ENCODE measurements at places on chromosomes 16 and 17.

- peak; percentile 42 for DNase-seq
Measured at GRCh38 chr17:49358641-49359247, 3.3 kb downstream of the ZNF652 start.

GRCh38 chr16:47581114-47581513, 120.0 kb downstream of the PHKB start:
- no peak for DNase-seq

DNA sequence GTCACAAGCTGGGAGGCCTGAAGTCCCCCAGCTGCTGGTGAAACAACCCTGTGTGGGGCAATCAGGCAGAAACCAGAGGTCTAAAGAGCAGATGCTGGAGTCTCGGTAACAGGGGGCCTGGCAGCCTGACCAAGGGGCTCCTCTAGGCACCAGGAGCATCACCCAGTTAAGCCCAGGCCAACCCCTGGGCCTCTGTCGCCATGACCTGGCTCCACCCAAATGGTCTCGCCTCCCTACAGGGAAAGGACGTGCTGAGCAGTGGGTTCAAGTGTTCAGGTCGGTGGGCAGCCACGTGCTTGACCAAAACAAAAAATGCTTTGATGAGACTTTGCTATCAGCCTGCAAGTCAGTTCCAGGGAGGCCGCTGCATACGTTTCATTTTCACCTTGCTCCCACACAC, 240.3 kb downstream of the ZNF423 start:
- no peak for DNase-seq

DNA sequence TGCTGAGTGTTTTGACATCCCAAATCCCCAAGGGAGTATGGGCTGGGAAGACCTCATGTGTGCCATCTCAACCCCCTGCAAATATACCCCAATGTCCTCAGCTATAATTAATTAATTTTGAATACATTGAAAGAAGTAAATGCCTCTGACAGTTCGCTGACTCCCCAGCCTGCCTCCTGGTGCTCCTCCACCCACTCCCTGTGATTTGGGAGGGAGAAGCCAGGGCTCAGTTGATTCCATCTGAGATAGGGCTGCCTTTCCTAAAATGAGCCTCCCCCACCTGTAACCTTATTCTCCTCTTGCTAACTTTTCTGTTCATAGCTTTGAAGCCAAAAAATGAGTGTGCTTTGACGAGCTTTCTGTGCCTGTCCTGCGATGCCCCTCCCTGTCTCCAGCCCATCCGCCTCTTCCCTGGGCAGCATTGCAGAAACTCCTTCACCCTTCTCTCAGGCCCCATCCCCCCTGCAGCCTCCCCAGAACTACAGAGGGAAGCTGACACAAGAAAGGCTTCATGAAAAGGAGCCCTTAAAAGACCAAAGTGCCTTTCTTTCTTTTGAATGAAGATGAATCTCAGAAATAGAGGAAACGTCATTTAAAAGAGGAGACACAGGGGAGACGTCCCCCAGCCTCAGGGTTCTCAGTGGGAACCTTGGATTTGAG, 70.3 kb downstream of the HLF start:
- no peak for DNase-seq

GRCh38 chr17:79323566-79323965, 248.9 kb downstream of the ENGASE start:
- DNase-seq, result no peak

DNA sequence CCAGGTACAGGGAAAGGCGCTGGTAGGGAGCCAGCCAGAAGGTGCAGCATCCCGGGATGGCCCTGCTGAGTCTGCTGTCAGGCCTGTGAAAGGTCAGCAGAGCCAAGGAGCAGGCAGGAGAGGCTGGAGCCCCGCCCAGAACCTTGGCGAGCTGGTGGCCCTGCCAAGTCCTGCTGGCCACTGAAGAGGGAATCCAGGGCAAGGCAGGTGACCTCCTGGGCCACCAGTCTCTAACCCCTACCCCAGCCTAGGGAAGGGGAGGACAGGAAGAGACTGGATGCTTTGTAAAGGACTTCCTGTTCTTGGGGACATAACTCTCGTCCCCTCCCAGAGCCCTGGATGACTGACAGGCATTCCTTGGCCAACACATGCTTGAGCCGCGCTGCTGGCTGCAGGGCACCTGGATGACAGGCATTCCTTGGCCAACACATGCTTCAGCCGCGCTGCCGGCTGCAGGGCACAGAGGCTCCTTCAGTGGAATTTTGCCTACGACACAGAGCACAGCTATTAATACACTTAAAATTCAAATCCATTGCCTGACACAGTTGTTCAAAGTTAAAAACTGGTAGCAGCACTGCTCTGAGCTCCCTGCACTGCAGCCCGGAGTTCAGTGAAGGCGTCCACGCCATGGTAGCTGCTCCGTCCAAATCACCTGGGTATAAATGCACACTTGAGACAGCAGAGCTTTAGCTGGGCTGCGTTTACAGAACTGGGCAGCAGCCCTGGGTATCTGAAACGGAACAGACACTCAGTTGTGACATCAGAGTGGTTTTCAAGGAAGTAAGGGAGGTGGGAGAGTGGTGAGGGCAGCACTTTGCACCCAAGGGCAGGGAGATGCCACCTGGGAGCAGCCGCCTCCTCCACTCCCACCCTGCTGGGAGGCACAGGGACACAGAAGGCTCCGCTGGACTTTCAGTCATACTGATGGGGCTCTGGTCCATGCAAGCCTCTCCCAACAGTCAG, 2.0 kb upstream of the BRICD5 start:
- DNase-seq, result no peak

- DNase-seq, result no peak
Measured at GRCh38 chr16:7839568-7839967, 506.9 kb downstream of the RBFOX1 start.

DNA sequence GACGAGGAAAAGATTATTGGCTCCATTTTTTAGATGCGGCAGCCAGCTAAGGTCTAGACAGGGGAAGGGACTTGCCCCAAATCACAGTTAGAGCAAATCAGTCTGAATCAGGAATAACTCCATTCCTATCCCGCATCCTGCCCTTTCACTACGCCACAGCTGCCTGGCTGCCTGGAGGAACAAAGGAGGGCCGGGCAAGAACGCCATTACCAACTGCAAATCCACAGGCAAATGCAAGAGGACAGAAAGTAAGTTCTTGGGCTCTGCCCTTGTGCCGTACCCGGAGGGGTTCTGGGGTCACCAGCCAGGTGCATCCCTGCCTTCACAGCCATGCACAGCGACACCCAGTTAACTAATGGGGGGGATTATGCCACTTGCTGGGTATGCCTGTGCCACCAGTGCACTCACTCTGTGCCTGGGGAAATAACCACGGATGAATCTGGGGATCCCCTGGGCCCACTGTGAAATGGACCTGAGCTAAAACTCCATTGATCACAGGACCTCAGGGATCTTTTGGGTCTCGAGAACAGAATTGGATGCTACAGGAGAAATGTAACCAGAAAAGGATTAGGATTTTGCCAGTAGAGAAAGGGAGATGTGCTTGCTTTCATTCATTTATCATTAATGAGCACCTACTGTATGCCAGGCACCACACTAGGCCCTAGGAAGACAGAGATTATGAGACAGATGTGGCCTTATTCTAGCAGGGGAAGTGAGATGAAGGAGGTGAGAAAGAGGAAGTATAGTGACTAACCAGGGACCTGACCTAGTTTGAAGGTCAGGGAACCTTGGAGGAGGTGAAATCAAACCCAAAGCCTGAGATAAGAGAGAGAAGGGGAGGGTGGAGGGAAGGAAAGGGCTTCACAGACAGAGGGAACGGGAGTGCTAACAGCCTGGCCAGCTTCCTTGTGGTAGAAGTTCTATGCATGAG, 17.7 kb downstream of the BCL7C start:
- peak; percentile 42 for DNase-seq

- no peak for DNase-seq
Measured at GRCh38 chr17:50533720-50534148, 1.2 kb downstream of the EPN3 start.

DNA sequence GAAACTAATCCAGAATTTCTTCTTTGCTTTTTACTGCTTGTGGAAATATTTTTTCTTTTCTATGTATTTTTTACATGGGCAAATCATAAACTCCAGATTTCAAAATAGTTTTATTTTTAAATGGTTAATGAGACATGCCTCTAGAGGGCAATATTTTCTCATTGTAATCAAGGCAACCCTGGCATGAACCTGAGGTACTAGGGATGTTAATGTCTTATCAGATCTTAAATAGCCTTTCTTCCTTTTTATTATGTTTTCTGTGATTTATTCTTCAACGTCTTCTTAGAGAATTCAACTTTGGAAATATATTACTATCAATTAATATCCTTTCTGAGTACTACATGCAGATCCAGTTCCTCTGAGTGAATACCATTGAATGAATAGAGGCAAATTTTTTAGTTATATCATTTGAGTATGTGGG, 324.7 kb downstream of the BCAS3 start:
- DNase-seq, result peak; percentile 12

GRCh38 chr17:59702304-59702703, 4.9 kb downstream of the PTRH2 start:
- no peak for DNase-seq

DNA sequence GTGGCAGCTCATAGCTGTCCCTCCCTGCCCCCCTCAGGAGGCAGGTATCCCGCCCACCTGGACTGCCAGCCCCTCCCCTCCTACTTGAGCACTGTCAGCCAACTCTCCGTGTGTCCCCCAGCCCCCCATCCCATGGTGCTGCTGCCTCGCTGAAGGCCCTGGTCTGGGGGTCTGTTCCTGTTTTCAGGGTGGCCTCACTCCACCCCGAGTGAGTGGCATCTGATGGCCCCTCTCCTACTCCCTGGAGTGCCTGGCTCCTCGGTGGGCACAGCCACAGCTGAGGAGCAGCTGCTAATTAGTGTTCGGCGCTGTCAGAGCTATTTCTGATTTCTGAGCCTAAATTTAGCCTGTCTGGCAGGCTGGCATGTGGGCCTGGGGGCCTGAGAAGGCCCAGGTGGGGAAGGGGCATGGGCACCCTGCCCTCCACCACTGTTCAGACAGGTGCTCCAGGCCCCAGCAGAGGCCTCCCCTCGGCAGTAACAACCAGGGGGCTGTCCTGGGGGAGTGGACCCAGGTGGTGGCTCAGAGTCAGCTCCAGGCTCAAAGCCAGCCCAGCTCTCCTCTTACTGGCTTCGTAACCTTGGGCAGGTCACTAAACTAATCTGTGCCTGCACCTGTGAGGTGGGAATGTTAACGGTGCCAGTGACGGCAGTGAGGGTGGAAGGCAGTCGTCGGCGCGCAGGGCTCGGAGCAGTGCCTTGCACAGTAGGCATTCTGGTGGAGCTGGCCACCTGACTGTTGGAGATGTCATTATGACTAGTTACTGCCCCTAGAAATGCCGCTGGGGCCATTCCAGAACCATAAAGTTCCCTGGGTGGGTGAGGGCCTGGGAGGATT, 6.5 kb downstream of the FMNL1 start:
- DNase-seq, result no peak

DNA sequence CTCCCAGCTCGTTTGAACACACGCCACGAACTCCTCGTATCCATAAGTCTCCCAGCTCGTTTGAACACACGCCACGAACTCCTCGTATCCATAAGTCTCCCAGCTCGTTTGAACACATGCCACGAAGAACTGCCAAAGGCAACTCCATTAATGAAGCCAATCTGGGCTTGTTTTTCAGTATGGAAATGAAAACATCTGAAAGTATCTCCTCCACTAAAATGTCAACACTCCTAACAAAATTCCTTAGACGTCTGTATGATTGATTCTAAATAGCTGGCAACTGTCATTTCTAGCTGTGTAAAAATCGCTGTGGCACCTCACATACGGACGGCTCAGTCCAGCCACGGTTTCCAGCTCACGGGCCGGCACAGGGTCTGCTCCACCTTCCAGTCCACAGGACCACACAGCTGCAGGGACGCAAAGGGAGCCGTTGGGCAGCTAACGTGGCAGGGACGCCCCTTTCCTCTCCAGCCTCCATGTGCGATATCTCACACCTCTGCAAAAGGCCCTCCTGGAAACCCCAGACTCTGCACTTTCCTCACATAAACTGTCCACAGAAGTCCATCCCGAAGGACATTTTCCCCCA, 67.1 kb upstream of the METRNL start:
- DNase-seq, result no peak

- DNase-seq, result no peak
Measured at GRCh38 chr16:87119168-87119567, 198.0 kb downstream of the C16orf95 start.

GRCh38 chr16:88360999-88361398, 21.8 kb upstream of the ZNF469 start:
- no peak for DNase-seq

DNA sequence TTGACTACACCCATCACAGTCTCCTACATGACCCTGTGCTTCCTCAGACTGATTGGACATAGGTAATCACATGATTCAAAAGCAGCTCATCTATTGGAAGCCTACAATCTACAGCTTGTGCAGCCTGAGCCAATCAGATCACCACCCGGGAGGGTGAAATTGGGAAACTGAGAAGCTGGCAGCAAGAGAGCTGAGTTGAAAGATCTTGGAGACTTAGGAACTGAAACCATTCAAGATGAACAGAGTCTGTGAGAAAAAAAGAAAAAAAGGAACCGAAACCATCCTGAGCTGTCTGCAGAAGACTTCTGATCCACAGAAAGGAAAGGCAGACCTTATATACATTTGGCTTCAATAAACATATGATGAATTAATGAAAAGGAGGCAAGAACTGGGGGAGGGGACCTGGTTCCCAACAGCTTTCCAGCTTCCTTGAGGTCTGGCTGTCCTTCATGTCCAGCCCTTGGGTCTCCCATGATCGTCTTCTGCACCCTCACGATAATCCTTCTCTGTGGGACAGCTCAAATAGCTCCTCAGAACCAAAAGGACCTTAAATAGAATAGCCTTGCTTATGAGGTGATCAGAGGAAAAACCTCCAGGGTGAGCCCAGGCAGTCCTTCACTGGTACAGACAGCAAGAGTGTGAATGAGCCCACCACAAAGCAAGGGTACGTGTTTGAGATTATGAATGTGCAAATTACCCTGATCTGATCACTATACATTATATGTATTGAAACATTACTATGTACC, 32.6 kb downstream of the PLXDC1 start:
- DNase-seq, result no peak

GRCh38 chr16:76193906-76194615, 83.1 kb upstream of the CNTNAP4 start:
- no peak for DNase-seq

- no peak for DNase-seq
Measured at GRCh38 chr16:81029930-81030604, 5.6 kb upstream of the ATMIN start.

- no peak for DNase-seq
Measured at GRCh38 chr16:49757559-49758069, 98.3 kb downstream of the ZNF423 start.

- DNase-seq, result no peak
Measured at GRCh38 chr16:56625943-56626654, 518 bp downstream of the MT1E start.

DNA sequence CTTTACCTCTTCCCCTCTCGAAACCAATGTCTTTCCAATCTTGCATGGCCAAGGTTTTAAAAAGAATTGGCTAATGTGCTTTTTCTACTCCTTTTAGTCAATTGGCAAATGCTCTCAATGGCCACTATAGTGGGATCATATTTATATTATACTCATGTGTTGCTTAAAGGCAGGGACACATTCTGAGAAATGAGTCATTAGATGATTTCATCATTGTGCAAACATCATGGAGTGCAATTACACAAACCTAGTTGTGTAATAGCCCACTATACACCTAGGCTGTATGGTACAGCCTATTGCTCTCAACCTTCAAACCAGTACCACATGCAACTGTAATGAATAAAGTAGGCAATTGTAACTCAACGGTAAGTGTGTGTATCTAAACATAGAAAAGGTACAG, 180.9 kb downstream of the HS3ST3A1 start:
- no peak for DNase-seq

- no peak for DNase-seq
Measured at GRCh38 chr17:63120406-63120805, 154.4 kb downstream of the TANC2 start.

- no peak for DNase-seq
Measured at GRCh38 chr16:76524356-76524755, 247.2 kb downstream of the CNTNAP4 start.

- DNase-seq, result no peak
Measured at GRCh38 chr17:7850701-7851437, 4.0 kb upstream of the TMEM88 start.

Data from CD4-positive, alpha-beta T cell treated with Interleukin-6 at 100 ng/mL for 8 hours (primary cell).